ENCODE measurements at places on chromosomes 3 and 15.

- no peak for DNase-seq
Measured at GRCh38 chr3:4825436-4826236, 153.6 kb upstream of the BHLHE40 start.

DNA sequence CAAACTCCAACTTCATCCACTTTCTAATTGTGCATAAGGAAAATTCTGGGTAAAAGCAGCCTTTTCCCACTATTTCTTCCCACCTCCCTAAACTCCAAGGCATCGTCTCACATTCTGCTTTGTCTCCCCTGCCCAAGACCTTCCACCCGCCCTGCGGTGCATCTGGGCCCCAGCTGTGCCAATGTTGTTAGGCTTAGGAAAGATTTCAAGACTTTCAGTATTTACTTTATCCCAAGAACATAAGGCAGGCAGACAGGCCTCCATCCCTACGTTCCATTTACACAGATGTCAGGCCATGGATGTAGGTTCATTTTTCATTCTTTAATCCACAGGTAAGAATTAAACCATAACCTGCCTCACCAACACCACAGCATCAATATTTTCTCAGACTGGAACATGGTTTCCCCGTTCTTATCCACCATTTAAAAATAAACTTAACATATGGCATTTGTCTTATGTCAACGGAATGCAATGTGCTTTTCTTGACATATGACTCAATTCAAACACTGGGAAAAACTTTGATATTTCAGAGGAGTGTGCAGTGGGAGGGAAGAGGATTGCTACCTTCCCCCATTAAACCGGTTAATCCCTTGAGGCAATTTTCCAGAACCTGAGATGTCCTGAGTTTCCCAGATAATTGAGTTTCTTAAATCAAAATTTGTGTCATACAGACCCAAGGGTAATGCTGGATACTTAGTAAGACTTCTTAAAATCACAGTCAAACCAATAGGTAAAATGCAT lies 238.0 kb upstream of the LRIG1 start:
- DNase-seq = no peak

- DNase-seq = no peak
Measured at GRCh38 chr15:65985387-65985786, 116.1 kb downstream of the RAB11A start.

DNA sequence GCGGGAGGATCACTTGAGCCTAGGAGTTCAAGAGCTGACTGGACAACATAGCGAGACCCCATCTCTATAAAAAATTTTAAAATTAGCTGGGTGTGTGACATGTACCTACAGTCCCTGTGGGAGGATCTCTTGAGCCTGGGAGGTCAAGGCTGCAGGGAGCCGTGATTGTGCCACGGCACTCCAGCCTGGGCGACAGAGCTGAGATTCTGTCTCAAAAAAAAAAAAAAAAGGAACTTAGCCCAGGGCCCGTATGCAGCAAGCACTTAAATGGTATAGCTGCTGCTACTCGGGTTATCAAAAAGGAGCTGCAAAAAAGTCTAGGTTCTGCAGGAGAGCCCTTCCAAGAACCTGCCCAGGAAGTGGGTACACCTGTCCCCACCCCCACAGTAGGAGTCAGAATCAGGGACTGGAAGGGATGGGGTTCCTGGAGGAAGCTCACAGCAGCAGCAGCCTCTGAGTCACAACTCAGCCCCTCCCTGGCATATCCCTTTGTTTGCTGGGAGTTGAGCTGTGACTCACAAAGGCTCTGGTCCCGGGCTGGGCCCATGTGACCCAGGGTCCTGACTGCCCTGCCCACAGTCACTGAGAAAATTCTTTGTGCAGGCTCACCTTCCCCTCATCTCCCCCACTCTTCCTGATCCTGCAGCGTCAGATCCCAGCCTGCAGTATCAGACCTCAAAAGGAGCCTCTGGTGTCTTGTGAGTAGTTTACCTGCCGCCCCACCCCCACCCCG lies at the start of gene SPATA12:
Gene SPATA12, plus strand, starts transcription at position 576 of the 733 bp plus-strand sequence. CDS start 13,031 bp downstream, outside the sequence.
- DNase-seq = no peak

- peak; percentile 79 for DNase-seq
Measured at GRCh38 chr3:12984023-12984823, 89.0 kb downstream of the IQSEC1 start.

DNA sequence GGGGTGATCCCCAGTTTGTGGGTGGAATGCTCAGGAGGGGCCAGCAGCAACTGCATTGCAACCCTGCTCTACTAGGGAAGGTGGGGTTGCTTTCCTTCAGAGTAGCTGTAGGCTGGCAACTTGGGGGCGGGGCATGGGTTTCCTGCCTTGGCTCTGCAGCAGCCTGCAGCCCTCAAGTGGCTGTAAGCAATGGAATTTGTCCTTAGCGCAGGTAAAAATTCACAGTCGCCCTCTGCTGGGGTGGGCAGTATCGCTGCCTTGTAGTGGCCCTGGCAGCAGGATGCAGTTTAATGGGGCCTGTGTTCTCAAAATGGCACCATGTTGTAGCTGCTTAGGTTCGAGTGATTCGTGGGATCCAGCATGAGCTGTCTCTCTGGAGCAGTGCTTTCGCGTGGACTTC lies 29.8 kb downstream of the STT3B start:
- DNase-seq = peak; percentile 20

- no peak for DNase-seq
Measured at GRCh38 chr3:50885070-50885850, 210.5 kb downstream of the DOCK3 start.

GRCh38 chr3:155646669-155647068 lies 98.2 kb downstream of the PLCH1 start:
- no peak for DNase-seq

DNA sequence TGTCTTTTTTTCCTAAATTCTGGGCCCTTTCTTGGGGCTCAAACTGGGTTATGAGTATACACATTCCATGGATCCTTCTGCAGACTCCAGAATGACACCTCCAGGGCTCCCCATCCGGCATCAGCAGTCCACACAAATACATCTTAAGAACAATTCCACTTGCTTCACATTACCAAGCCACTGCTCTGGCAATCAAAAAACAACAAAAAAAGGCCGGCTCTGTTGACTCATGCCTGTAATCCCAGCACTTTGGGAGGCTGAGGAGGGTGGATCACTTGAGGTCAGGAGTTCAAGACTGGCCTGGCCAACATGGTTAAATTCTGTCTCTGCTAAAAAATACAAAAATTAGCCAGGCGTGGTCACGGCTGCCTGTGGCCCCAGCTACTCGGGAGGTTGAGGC lies 49.9 kb upstream of the LPP start:
- no peak for DNase-seq

- no peak for DNase-seq
Measured at GRCh38 chr3:30539772-30540171, 66.6 kb upstream of the TGFBR2 start.

DNA sequence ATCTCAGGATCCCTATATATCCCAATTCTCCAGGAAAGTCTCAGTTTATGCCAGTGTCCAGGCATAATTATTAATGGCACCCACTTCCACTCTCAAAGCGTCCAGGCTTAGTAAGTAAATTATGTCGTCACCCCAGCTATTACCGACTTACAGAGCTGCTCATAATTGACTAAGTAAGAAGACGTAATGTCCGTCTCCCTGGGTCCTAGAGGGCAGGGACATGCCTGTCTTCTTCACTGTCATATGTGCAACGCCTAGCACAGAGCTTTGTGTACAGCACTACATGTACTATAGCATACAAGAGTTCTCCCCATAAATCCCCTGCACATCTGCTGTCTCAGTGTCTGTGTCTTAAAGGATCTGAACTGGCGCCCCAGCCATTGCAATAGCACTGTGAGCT lies 23.9 kb upstream of the HRH1 start:
- no peak for DNase-seq

GRCh38 chr3:97736928-97737327 lies 27.6 kb upstream of the ARL6 start:
- no peak for DNase-seq

DNA sequence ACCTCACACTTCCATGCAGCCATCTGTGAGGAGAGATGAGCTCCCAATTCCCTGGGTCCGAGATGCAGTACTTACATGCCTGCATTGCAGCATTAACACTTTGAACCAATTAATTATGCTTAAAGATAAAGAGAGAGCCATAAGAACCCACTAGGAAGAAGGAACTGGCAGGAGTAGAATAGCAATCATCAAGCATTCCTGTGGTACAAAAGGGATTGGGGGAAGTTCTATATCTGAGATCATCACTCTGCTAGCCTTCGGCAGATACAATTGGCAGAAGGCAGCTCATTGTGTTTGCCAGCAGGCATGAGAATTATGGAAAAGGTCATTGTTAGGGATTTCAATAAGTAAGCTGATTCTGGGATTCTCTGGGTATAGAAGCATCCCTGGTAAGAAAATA lies 891.4 kb downstream of the NTRK3 start:
- DNase-seq = no peak

DNA sequence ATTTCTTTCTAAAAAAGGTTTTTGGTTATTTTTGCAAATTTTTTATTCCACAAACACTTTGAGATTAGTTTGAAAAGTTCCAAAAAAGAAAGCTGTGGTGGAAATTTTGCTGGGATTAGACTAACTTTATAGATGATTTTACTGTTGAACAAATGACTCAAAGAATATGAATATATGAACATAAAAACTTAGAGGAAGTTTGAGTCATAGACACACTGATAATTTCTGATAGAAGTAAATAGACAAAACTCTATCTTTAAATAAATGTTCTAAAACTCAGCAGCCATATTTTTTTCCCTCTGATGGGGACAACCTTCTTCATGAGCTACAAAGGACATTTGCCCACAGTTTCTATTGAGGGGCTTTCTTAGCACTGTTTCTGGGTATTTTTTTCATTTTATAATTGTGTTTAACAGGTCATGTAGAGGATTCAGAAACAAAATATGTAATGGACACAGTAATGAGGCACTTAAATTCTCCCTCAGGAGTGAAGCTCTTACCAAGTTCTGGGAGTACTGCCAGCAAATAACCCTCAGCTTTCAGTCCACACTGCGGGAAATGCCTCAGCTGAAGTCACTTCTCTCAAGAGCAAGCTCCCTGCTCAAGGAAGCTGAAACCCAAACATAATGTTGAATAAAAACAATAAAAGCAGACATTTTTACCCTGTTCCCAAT lies 157.6 kb downstream of the NFKBIZ start:
- no peak for DNase-seq

DNA sequence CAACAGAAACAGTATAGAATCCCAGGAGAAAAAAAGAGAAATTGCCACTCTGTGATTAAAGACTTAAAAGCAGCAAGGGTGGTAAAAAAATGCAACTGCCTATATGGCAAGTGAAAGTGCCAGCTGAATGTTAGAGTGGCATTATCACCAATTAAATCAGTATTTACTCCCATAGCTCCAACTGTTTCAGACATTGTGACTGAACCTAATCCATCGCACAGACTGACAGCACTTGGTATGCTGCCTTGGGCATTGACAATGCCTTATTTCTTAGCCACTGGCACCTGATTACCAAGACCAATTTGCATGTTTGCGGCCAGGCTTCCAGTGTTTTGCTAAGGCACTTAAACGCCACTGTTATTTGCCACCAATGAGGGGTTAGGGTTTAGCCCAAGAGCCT lies 201.9 kb upstream of the NECTIN3 start:
- DNase-seq = no peak

DNA sequence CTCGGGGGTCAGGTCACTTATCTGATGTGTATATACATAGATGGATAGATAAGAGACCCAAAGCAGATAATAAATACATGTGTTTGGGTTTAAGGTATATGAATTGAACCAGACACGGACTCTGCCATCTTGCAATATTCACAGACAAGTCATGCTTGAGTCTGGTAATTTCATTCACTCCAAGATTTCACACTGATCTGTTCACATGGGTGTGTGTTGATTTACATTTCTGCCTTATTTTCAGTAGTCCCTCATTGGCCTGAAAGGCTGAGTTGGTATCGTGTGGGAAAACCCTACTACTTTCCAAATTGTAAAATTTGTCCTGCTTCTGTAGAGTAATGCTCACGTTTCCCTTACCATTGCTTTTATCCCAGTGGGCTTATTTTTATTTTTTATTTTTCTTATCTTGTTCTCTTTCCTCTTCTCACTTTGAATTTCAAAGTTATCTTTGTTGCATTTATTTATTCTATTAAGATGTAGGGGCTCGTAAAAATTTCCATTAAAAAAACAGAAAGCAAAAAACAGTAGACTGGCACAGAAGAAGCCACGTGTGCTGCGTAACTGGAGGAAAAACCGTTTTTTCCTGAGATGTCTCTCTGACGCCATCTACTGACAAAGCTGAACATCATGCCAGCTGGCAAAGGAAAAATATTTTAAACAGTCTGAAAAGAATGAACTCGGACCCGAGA lies 10.8 kb upstream of the MFSD1 start:
- peak; percentile 75 for DNase-seq

- DNase-seq = no peak
Measured at GRCh38 chr15:22930782-22931484, 49.2 kb downstream of the CYFIP1 start.

GRCh38 chr3:57826245-57826951 lies 70.3 kb downstream of the SLMAP start:
- no peak for DNase-seq

DNA sequence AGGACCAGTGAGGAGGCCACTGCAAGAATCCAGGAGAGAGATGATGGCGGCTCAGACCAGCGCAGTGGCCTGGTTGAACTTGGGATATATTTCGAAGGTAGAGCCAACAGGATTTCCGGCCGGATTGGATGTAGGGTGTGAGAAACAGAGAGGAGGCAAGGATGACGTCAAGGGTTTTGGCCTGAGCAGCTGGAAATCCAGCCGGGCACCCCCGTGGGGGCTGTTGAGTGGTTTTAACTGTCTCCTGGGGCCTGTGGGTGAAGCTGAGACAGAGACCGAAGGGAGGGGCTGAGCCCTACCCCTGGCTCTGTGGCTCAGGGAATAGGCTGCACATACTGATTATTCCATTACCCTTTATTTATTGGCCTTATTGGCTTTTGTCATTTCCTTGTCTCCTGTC lies 45.7 kb downstream of the EXOG start:
- no peak for DNase-seq

DNA sequence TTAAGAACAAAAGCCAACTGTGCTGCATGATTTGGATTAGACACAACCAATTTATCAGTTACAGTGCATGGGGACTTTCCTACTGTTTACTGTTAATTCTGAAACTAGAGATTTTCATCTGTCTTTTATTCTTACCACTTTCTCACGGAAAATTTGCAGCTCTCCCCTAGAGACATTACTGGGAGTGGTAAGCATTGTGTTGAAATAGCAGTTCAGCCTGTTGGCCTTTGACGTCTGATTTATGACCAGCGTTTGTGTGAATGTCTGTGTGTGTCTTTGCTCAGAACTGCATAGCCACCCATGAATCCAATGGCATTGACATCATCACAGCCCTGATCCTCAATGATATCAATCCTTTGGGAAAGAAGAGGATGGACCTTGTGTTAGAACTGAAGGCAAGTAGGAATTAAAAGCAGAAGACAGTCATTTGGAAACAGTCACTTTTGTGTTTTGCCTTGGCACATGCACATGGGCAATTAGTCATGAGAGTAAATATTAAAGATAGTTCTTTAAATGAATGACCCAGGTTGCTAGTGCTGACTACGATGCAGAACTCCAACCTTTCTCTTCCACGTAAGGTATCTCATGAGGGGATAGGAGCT lies 202.2 kb upstream of the BHLHE40 start:
- peak; percentile 85 for DNase-seq

- DNase-seq = no peak
Measured at GRCh38 chr3:157166115-157166514, 6.2 kb upstream of the CCNL1 start.

GRCh38 chr3:168040607-168041208 lies 55.0 kb downstream of the GOLIM4 start:
- DNase-seq = peak; percentile 46

- no peak for DNase-seq
Measured at GRCh38 chr3:124783696-124784095, 53.4 kb downstream of the UMPS start.

GRCh38 chr3:188531210-188531609 lies 377.3 kb downstream of the LPP start:
- DNase-seq = no peak

- no peak for DNase-seq
Measured at GRCh38 chr3:188649521-188649920, 495.6 kb downstream of the LPP start.
